Activated T-cell treated with anti-CD3 and anti-CD28 coated beads, Interleukin-2, amount 50 U/mL, for 24 hours (primary cell): ENCODE measurements at places on chromosomes 6 and 20.

DNA sequence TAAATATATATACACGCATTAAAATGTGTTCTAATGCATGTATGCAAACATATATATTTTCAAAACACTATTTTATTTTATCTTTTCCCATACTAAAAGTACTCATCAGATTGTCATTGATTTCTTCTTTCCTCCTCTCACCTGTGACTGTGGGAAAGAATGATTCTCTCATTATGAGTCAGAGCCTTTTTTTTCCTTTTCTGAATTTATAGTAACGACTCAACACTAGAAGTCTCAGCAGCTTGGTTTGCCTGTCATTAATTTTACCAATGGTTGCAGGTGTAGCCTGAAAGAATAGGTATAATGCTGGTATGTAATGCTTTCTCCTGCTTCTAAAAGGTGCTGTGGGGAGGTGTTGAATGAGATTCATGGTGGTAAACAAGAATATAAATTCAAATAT is 328.7 kb downstream of the UTRN start:
- DNase-seq: no peak

- no peak for DNase-seq
Observed at GRCh38 chr6:114638341-114638740, 295.5 kb upstream of the HS3ST5 start.

- DNase-seq: no peak
Observed at GRCh38 chr6:83057705-83058321, 7.8 kb downstream of the UBE3D start.

- DNase-seq: no peak
Observed at GRCh38 chr6:132063738-132064137, 112.6 kb upstream of the CCN2 start.

DNA sequence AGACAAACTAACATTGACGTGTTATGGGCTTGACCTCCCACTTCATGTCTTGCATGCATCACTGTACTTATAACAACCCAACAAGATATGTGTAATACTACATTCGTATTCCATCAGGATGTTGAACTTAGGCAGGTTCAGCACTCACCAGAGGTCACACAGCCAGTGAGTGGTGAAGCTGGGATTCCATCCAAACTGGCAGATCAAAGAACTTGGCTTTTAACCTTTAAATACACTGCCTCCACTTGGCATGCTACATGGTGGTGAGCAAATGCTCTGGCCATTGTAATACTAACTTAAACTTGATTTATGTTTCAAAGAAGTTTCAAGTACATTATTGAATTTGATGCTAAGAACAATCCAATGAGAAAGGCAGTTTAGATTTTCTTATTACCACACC is 10.7 kb upstream of the HDDC2 start:
- DNase-seq: no peak

GRCh38 chr6:148250975-148251685 is 91.5 kb upstream of the SASH1 start:
- no peak for DNase-seq

DNA sequence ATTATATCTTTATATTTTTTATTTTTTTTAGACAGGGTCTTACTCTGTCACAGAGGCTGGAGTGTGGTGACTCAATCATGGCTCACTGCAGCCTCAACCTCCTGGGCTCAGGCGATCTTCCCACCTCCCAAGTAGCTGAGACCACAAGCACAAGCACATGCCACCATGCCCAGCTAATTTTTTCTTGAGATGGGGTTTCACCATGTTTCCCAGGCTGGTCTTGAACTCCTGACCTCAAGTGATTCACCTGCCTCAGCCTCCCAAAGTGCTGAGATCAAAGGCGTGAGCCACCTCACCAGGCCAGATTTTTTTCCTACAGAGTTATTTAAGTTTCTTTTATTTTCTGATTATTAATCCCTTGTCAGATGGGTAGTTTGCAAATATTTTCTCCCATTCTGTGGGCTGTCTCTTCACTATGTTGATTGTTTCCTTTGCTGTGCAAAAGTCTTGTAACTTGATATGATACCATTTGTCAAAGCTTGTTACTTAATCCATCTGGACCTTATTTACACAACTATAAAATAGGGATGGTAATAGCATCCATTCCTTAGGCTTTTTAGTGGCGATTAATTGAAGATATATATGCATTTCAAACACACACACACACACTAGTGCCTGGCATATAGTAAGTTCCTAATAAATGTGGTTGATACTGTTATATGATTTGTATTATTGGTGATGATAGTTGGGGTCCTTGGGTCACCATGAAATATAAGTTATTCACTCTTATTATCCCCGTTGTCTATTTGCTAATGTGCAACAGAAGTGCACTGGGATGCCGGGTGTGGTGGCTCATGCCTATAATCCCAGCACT is 187.1 kb downstream of the BCAS1 start:
- DNase-seq: no peak

DNA sequence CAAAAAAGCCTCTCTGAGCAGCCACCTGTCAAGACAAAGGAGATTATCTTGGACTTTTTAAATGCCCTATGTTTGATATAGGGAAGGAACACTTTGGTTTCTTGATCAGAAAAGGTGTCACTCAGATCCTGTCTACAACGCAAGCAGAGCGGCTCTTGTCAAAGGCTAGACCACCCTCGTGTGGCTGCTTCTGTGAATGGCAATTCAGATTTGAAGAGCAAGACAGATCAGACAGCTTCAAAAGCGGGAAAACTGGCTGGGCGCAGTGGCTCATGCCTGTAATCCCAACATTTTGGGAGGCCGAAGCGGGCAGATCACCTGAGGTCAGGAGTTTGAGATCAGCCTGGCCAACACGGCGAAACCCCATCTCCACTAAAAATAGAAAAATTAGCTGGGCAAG is 10.1 kb upstream of the NXT1 start:
- no peak for DNase-seq

DNA sequence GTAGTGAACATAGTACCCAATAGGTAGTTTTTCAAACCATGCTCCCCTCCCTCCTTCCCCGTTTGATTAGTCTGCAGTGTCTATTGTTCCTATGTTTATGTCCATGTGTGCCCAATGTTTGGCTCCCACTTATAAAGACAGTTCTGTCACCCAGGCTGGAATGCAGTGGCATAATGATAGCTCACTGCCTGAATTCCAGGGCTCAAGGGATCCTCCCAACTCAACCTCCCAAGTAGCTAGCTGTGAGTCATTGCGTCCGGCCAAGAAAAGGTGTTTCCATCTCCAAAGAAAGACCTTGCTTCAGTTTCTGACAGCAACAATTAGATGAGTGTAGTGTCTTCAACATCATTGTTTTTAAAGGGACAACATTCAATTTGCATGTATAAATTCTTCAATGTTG is 131.1 kb upstream of the CEP162 start:
- no peak for DNase-seq

DNA sequence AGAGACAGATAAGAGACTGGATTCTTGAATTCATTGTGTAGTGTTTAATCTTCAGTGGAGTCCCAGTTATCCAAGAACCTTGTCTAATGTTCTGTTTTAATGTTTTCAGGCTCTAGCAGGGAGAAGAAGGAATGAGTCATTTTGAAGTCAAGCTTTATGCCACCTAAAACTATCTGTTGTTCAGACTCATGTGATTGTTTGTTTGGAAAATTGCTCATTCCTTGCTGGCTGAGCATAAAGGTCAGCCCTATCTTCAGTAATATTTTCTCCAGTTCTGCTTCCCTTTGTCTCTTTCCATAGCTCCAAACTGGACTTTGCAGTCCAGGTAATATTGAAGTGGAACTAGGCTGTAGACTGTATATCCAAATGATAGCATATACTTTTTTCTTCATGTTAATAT is 34.2 kb downstream of the CLVS2 start:
- DNase-seq: no peak

GRCh38 chr6:36714511-36714910 is 16.9 kb downstream of the RAB44 start:
- DNase-seq: no peak
